ENCODE measurements at places on chromosomes 6 and 20.

DNA sequence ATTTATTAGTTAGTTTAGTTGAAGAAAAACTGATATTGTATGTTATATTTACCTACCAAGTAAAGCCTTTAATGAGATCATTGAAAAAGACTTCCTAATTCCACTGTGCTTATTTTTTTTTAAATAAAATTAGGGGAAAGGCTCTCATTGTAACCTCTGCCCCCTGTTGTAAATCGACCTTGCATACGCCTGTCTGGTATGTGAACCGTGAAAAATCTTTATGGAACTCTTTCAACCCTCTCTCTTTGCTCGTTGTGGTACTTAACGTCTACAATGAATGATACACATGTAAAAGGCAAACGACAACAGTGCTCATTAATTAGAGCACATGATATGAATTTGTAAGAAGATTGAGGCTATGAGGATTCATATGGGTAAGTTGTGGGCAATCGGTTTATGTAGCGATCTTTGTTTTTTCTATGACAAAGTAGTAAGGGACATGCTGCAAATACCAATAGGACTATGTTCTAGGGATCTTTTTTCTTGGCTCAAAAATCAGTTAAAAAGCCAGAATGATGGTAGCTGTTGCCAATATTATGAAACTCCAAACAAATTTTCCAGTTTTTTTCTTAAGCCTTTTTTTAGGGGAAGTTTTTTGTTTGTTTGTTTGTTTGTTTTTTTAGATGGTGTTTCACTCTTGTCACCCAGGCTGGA, 119.0 kb upstream of the MCHR2 start:
- no peak for DNase-seq

GRCh38 chr6:6405997-6406714, 85.7 kb upstream of the F13A1 start:
- DNase-seq = no peak

GRCh38 chr6:7273709-7274108, 39.3 kb downstream of the SSR1 start:
- DNase-seq = no peak

DNA sequence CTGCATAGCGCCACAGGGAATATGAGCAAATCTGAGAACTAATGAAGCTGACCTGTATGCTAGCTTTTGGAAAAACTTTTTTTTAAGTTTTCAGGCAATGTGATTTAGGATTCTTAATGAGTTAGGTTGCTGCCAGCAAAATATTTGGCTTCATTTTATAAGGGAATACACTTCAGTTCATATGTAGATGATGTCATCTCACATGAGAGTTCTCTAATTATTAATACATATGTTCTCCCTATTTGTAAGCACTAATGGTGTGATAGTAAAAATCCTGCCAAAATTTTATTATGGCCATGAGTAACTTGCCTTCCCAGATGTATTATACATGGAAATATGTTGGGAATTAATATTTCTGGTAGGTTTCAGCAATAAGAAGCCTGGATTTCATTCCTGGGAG, 573.8 kb downstream of the EPM2A start:
- no peak for DNase-seq

DNA sequence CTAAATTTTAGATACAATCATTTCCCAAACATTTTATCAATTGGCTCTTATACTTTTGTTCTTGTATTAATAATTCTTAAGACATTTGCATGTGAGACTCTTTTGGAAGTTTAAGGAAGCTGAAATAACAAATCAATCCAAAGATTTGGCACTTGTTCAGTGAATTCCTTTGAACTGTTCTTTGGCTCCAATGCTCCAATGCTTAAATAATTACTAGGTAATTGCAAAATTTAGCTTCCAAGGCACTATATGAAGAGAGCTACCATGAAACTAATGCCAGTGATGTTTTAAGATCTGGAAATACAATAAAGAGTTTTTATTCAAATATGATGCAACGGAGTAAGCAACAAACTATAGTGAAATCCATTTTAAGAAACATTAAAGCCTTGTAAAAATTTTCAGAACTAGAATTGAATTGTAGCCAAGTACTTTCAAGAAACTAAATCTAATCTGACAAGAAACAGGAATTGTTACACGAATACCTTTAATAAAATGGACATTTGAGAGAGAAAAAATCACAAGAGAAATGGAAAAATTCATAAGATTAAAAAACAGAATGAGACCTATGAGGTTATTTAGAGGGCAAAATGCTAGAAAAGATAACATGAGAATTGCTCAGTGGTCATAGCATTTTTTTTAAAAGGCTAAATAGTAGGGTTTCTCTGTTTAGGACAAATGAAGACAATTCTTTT, 43.6 kb upstream of the SMLR1 start:
- no peak for DNase-seq

DNA sequence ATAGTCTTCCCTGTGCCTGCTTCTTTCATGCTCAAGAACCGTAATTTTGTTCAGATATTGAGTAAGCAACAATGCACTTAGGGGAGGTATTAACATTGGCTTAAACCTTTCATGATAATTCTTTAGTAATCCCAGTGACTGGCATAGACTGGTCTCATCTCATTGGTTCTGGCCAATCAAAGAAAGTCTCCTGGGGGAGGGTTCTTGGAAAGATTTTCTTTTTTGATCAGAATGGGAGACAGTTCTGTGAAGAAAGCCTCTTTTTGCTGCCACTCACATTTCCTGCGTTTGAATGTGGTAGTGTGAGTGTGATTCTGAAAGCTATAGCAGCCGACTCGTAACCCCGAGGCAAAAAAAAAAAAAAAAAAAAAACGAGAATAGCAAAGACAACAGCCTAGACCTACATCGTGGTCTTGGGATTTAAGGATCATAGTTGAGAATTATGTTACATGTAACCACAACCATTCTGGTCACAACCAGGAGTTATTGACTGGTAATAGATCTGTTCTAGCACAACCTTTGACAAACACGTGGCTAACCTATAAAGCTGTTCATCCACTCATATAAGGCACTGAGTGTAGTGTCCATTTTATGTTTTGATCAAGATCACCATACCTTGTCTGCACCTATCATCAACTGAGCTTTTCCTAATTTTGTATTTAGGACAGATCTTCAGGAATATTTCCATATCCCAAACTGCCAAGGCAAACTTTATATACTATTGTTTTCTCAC, 15.1 kb upstream of the TMEM217 start:
- DNase-seq = no peak

GRCh38 chr6:36399970-36400369, 12.5 kb upstream of the ETV7 start:
- DNase-seq = no peak

GRCh38 chr6:155388591-155388990, 67.0 kb downstream of the NOX3 start:
- no peak for DNase-seq

- DNase-seq = no peak
These were observed at the start of gene GMEB2 for GRCh38 chr20:63626424-63627128. TSS of gene GMEB2 (minus strand) at chr20:63627101. CDS start at chr20:63619397, 7,704 bp downstream.

DNA sequence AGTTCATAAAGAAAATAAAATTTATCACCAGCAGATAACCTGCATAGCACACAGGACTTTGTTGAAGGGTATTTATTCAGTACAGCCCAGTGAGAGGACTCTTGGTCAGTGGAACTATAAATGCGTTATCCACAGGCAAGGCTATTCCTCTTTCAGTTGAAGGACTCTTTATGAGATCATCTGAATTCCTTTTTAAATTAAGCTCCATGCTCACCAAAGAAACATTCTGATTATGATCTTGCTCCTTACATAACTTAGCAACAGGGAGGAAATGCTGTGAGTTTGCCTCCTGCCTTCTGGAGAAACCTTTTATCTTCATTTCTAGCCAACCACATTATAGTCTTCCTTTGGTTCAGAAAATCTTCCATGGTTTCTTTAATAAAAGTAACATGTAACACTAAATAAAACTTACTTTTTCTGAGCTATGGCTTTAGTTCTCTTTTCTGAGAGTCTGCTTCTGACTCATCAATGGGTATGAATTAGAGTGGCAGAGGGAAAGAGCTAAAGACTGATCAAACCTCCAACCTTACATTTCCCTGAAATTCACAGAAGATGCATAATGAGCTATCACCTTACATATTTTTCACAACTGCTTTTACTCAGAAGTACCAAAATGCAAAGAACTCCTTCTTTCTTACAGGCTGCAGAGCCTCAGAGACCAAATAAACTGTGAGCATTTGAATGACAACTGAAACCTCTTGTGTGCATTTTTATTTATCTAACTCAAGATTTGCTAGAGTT, 267.2 kb downstream of the ADGRG6 start:
- peak; percentile 62 for DNase-seq

GRCh38 chr6:77707603-77708002, 54.8 kb downstream of the MEI4 start:
- no peak for DNase-seq

Measured in mammary epithelial cell (primary cell).